ENCODE measurements at places on chromosomes 7 and 10.
A peak's percentile ranks its signal among the peaks of the same experiment; 100 is the strongest.

GRCh38 chr10:51502124-51502523 lies 197.3 kb downstream of the CSTF2T start:
- DNase-seq, result no peak

DNA sequence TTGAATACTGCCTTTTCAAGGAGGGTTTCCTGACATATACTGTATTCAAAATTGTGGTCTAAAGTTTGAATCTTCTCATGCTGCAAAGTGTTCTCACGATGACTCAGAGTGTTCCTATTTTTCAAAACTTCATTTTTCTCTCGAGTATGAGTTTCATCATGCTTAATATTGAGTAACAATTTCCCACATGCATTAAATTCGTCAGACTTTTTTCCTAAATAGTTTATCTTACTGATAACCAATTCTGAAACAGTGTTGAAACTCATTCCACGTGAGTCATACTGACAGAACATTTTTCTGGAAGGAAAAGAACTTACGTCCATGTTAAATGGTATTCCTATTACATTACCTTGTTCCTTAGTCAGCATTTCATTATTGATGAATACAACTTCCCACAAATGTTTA lies 44.1 kb downstream of the ZNF33B start:
- DNase-seq, result no peak

DNA sequence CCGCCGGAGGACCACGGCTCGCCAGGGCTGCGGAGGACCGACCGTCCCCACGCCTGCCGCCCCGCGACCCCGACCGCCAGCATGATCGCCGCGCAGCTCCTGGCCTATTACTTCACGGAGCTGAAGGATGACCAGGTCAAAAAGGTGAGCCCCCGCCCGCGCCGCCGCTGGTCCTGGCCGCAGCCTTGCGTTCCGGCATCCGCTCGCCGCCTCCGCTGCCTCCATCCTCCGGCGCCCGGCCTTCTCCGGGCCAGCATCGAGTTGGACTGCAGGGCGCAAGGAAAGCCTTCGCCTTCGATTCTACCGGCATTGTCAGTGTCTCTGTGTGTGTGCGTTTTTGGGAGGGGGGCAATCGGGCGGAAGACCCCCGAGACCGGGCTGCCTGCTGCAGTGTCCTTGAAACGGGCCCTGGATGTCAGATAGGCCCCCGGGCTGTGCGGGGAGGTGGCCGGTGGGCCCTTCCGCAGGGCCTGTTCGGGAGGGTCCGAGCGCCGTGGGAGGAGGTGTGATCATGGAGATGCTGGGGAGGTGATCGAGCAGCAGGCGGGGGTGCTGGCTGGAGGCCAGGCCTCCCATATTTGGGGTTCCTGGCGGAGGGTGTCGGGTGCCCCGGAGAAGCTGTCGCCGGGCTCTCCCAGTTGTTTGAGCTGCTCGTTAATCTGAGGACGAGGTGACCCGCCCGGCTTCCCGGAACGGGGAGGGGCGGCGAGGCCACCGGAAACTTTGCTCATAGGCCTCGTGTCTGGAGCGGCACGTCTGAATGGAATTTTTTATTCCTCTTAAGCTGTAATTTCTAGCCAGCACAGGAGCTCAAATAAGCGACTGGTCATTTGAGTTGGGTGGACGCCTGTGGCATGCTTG lies 40.8 kb downstream of the HK1 start:
- no peak for DNase-seq

GRCh38 chr10:118007773-118008172 lies 39.0 kb downstream of the RAB11FIP2 start:
- peak; percentile 48 for DNase-seq

DNA sequence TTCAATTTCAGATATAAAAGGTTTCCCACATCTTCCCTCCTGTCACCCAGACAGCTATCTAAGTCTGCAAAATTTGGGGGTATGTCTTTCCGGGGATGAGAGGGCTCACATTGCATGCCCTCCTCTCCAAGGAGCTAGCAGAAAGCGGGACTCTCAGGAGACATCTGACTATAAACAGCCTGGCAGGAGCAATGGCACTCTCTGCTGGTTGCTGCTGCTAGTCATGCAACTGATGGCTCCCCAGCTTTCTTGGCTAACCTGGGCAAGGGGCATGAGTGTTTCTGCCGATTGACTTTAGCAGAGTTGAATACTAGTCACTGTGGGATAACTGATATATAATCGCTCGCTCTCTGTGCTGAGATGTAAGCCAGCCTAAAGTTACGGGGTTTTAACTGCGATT lies 12.0 kb downstream of the TBX20 start:
- no peak for DNase-seq

GRCh38 chr7:111535142-111535870 lies 27.0 kb downstream of the IMMP2L start:
- DNase-seq, result no peak

DNA sequence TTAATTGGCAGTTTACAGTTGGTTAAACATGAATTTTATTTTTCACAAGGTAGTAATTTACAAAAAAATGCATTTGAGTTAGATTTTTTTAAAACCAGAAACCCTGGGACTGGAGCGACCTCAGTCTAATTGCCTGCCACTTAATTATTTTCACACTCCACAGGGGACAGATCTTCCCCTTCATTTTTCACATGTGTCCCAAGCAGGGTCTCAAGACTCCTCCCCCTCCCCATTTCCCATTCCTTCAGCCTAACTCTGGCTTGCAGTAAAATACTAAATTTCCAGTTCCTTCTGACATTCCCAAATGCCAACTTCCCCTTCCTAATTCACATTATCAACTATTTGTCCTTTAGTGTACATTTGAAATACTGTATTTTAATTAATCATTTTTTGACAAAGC lies 948 bp downstream of the ZNF138 start:
- DNase-seq, result no peak

DNA sequence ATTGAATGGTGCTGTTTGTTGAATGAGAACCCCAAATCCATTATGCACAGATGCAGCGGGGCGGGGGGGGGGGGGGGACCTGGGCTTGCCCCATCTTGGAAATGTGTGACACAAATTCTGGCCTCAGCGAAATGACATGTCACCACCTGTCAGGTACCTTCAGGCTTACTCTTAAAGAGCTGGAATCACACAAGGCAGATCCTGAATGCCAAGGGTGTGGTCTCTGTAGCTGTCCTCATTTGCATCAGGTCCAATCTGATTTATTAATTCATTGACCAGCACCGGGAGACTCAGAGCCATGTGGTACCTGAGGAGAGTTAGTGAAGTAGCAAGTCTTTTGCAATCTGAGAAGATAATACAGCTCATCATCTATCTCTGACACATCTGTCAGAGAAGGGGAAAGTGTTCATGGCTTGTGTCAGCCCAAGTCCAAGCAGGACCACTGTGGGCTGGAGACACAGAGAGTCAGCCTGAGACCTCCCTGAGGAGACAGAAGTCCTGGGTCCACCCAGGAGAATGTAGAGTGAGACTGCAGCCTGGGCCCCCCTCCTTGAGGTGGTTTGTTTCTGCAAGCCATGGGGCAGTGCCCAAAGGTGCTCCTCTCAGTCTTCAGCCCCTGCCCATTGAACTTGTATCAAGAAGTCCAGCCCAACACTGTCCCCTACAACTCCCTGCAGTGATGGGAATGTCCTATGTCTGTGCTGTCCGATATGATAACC lies 46.7 kb downstream of the ADCYAP1R1 start:
- DNase-seq, result no peak

DNA sequence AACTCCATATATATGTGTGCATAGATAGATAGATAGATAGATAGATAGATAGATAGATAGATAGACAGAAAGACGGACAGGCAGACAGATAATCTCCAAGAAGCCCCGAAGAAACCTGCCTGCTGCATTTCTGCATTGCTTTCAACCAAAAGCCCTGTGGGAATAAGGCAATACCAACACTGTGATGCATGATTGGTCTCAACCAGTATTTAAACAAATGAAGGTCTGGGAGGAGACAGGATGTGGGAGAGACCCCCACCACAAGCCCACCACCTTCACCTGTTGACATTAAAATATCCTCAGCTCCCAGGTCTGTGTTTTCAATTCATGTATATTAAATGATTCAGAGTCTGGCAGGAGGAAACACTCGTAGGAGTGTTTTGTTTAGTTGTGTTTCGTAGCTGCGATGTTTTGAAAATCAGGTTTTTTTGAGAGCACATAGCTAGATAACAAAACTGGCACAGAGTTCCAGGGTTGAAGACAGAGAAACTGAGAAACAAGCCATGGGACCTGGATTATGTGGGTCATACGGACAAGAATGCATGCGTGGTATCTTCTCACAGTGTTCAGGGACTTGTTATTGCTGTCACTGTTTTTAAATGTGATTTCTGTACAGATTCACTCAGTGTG lies 200.7 kb upstream of the AHR start:
- DNase-seq, result no peak

DNA sequence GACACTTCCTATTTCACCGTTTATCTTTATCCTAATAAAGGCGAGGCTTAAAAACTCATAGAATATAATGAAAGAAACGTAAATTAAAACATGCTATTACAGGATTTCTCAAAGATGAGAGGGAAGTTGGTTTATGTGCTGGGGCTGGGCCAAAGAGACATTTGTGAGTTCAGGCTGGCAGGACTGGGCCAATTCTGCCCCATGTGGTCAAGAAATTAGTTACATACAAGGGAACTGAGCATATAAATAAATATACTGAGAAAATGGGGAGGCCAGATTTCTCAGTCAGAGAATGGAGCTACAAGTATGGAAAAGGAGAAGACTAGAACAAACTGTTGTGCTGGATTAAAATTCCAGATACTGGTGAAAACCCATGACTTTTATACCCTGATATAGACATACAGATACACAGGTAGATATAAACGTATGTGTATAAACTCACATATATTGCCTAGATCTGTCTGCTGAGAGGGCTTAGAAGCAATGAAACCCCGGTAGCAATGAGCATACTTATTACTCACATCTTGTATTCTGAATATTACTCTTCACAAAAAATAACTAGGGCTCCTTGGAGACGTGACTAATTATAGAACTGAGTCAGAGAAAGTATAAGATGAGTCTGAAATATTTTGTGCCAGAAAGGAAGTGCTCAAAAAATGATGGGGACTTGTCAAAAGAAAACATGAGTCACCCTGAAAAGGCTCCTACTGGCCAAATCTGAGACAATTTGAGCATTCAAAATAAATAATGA lies 155.7 kb upstream of the FGFR2 start:
- no peak for DNase-seq

GRCh38 chr7:119102291-119102690 lies 877.8 kb downstream of the ANKRD7 start:
- DNase-seq, result no peak

Measured in NCI-H524 treated with DMSO at 0.1 percent for 48 hours (cell line).